ENCODE measurements at places on chromosomes 3 and 15.

DNA sequence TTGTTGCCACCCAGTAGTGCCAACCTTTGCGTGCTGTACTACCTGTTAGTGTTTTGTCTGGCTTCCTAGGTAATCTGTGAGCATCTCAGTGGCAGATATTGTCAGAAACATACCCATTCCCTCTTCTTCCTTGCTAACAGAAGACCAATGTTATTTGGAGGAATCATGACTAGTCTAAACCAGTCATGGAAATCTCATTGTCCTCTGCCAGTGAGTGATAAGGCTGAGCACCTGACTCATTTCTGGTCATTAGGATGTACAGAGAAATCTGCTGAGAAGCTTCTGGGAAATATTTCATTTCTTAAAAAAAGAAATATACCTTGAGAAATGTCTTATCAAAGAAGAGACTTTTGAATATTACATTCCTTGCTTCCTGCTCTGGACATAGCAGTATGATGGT, 70.1 kb upstream of the CDV3 start:
- no peak for DNase-seq

GRCh38 chr3:14563946-14564539, 23.9 kb upstream of the GRIP2 start:
- no peak for DNase-seq

- no peak for DNase-seq
Measured at GRCh38 chr3:58206406-58207011, 4.3 kb downstream of the DNASE1L3 start.

- DNase-seq = no peak
Measured at GRCh38 chr15:40991355-40991754, 38.1 kb downstream of the CHAC1 start.

- DNase-seq = no peak
Measured at GRCh38 chr3:23710555-23710954, 95.2 kb upstream of the UBE2E1 start.

GRCh38 chr3:140580746-140581145, 97.1 kb upstream of the TRIM42 start:
- no peak for DNase-seq

All from activated effector memory CD4-positive, alpha-beta T cell treated with Interleukin-2 at 50 U/mL for 16 hours (primary cell).